CD4-positive, alpha-beta T cell treated with Interferon alpha-2 for 1 hour (primary cell): ENCODE measurements at places on chromosomes 1 and 21.

GRCh38 chr1:29903548-29904166 lies 667.3 kb downstream of the PTPRU start:
- DNase-seq, result no peak

DNA sequence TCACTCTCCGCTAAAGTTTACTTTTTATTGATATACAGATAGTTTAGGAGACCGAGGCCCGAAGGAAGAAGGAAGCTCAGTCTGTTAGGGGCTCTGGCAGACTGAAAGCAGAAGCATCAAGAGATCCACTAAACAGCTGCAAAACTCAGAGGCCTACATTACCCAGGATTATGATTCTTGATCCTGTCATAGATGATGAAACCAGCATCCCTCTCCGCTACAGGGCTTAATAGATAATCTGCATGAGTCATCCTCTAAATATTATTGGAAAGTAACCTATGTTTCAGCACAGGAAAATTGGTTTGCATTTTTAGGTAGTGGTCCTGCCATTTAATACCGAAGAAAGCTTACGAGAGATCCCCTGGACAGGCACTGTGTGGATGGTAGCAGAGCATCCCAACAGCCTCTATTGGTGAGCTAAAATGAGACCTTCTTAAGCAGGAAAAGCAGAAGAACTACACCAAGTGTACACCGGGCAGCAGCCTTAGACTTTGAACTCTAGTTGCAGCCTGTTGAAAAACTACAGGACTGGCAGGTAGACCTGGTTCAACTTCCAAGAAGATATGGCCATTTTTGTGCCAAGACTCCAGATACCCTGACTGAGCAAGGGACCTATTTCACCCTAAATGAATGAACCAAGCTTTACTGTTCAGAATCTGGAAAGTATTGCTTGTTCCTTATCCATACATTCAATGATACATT lies 6.8 kb downstream of the CASQ2 start:
- no peak for DNase-seq

- DNase-seq, result no peak
Observed at GRCh38 chr21:14483296-14483695, 62.8 kb downstream of the SAMSN1 start.

GRCh38 chr1:6086358-6086757 lies 40.7 kb downstream of the KCNAB2 start:
- DNase-seq, result no peak

DNA sequence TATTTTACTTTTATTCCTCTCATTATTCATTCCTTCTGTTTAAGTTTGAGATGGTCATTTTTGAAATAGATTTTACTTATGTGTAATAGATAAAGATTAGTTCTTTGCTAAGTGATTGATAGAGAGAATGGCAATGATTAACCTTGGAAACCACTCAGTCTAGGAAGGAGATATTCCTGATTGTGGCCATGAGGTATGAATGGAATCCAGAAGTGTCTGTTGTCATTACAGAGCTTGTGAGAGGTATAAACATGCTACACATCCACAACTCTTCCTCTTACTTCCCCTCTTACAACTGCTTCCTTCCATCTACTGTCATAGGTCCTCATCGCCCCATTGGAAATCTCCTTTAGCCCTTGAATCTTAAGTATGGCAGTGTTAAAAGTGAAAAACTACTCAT lies 988.8 kb upstream of the B3GALT2 start:
- no peak for DNase-seq

GRCh38 chr1:203789966-203790365 lies 5.5 kb upstream of the ZBED6 start:
- no peak for DNase-seq

DNA sequence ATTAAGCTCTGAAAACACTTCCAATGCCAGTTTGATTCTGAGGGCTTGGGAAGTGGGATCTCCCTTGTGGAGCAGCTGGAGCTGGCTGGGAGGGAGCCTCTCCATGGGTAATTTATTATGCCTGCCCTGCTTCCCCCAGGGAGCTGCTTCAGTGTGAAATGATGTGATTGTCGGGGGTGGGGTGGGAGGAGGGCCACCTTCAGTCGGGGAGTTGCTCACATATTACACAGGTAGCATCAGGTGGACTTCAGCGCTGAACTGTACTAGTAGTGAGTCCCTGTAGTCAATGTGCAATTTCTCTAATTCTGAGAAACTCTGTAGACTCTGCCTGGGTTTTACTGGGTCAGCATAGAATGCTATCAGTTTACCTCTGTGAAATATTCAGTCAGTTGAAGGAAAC lies 12.8 kb downstream of the PLA2G2E start:
- DNase-seq, result no peak

GRCh38 chr1:200366577-200367253 lies 43.1 kb downstream of the ZNF281 start:
- DNase-seq, result no peak

DNA sequence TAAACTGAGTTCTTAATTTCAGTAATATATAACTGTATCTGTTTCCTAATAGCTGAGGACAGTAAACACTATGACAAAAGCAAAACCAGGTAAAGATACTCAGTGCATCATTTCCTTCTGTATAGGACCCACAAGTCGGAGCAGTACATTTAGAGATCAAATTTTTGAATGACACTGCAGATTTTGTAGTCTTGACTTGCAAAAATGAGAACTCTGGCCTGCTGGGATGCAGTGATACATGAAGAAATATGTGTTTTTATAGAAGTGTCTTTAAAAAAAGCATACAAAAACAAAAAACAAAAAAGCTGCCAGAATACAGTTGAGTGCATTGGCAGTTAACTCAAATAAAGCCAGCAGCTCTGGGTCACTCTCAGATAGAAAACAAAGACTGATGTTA lies 19.0 kb downstream of the GART start:
- DNase-seq, result no peak

DNA sequence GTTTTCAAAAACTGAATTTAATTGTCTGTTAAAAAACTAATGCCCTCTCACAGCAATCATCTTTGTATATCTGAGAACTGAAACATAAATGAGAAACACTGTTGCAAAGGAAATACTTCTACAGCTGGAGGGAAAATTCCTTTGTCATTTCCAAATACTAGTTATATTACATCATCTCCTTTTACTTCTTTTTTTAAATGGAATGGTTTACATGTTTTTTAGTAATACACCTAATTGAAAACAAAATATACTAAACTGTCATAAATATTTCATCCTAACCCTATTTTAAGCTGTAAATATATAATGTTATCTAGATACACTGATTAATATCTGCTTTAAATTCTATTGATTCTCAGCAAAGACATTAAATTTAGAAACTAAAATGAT lies 19.1 kb downstream of the CDC42BPA start:
- no peak for DNase-seq

GRCh38 chr1:20666804-20667203 lies 5.6 kb upstream of the DDOST start:
- DNase-seq, result peak; percentile 13

DNA sequence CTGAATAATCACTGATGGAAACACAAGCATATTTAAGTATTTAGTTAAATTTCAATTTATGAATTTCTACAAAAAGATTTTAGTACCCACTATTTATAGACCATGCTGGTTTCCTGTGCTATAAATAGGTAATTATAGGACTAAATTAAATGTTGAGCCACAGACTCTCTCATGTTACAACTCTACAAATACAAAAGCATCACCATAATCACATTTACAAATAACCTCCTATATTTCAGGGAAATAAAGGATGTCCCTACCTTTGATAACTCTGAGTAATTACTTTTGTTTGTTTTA lies 32.6 kb upstream of the CCDC190 start:
- no peak for DNase-seq

GRCh38 chr1:168696125-168696760 lies 32.8 kb downstream of the DPT start:
- DNase-seq, result no peak

- peak; percentile 92 for DNase-seq
Observed at GRCh38 chr1:203682473-203683383, 56.1 kb downstream of the ATP2B4 start.

GRCh38 chr1:25900219-25900618 lies 6.0 kb downstream of the STMN1 start:
- no peak for DNase-seq

DNA sequence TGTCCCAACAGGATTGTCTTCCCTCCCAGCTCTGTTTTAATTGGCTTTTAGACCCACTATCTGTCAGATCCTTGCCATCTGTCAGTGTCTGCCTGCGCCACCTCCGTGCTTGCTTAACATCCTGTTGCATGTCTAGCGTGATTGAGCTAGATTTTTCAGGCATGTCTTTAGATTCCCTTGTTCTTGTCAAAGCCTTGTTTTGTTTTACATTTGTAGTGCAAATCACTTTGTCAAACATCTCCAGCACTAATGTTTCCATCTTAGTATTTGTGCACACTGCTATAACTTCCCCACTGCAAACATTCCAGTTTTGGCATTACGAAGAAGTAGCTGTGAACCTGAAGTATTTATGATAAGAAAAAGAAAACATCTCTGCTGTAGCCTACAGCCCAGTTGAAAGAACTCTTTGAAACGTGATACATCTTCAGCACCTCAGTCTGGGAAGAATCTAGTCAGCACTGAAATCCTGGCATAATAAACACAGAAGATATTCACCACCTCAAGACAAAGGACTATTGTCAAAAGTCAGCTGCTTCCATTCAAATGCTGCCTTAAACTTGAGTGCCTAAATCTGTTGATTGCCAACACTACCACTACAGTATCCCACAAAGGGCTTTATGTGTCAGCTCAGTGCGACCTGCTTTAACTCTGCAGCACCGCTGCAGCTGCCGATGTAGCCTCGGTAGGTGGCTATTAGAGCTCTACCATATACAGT lies 105.0 kb downstream of the FNBP1L start:
- no peak for DNase-seq

DNA sequence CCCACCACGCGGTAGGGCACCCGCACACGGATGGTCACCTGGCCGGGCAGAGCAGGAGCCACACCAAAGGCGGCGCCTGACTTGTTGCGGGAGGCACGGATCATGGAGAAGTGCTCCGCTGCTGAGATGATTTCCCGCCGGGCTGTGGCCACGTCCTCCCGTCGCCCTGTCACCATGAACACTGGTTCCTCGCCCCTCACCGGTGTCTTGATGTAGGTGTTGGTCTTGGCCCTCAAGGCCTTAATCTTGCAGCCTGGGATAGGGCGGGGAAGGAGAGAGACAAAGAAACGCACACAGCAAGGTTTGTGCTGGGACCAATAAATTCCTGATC lies 4.9 kb downstream of the MEX3A start:
- DNase-seq, result no peak

DNA sequence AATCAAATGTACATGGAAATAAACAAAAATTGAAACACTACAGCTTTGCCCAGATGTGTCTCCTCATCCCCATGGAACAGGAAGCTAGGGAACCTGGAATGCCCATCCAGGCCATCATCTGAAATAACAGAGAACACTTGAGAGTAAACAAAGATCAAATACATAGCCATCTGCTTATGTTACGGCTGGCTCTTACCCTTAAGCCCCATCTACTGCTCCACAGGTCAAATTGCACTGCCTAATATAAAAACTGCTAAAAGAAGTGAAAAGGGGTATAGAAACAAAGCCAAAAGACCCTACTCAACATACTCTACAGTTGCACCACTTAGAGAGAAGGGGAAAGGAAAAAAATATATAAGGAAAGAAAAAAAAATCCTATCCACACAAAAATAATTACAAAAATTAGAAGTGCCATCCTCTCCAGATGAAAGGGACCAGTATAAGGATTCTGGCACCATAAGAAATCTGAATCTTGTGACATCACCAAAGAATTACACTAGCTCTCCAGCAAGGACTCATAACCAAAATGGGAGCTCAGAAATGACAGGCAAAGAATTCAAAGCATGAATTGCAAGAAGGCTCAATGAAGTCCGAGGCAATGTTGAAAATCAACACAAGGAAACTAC lies 26.9 kb downstream of the OR6Y1 start:
- DNase-seq, result no peak

DNA sequence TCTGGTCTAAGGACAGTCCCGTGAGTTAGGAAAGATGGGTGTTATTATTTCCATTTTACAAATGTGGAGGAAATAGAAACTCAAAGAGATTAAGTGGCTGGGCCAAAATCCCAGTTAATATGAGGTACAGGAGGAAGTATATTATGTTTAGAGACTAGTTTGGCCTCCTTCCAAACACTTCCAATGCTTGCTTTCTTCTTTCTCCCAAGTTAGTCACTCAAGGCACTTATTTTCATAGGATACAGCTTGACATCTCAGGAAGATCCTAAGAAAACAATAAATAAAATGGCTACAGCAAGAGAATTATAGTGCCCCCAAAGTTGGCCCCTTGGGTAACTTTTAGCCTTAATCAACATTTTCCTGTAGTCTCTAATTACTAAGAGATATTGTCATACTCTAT lies 47.5 kb upstream of the IPO9 start:
- DNase-seq, result no peak

DNA sequence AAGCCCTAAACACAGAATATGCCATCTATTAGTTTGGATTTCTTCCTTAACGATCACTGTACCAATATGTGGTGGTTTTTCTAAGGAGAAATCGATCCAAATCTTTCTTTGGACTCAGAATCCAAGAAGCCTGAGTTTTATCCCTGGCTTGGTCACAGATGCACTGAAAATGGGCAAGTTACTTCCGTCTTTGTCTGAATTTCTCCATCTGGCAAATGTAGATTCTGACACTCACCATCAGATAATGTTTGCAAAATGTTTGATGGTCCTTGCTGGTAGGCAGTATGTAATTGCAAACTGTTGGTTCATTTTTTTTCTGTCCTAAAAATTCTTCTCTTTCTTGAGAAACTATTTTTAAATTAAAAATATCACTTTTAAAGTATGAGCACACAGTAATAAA lies 115.0 kb downstream of the TSEN15 start:
- no peak for DNase-seq

- peak; percentile 24 for DNase-seq
Observed at GRCh38 chr1:1858382-1859086, 32.4 kb downstream of the GNB1 start.

DNA sequence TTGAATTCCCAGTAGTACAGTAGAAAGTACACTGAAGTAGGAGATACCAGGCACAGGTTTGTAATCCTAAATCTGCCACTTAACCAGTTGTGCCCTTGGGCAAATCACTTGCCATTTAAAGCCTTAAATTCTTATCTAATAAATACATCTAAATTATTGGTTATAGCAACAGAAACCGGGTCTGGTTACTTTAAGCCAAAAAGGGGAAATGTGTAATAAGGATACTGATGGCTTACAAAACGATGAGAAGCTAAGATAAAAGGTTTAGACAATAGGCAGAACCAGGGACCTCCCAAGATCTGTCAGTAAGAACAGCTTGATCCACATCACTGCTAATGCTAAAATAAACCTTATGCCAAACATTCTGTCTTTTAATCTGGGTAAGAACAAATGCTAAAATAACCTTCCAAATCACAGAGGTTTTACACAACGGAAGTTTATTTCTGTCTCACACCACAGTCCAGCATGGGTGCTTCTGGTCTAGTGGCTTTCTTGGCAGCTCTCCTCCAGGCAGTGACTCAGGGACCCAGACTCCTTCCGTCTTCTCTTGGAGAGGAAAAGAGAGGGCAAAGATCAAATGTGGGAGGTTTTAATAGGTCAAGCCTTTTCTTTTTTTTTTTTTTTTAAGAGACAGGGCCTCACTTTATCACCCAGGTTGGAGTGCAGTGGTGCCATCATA lies 16.5 kb upstream of the ZMYM1 start:
- DNase-seq, result no peak
